ENCODE measurements at places on chromosomes 4 and X.

DNA sequence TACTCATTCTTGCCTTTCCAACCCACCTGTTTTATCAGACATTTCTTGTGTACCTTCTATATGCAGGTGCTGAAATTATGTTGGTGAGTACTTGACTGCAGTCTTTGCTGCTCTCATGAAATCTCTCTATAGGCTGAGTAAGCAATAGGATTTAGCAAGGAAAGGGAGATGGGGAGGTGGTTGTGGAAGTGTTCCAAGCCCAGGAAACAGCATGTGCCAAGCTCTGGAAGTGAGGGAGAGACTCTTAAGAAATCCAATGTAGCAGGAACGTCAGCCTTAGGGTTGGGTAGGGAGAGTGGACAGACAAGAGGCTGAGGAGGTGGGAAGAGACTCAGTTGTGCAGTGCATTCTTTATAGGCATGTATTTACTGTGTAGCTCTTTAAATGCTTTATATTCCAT is 5.6 kb downstream of the SEPTIN11 start:
- DNase-seq, result no peak

GRCh38 chrX:69131886-69132285 is 33.4 kb downstream of the PJA1 start:
- DNase-seq, result no peak

DNA sequence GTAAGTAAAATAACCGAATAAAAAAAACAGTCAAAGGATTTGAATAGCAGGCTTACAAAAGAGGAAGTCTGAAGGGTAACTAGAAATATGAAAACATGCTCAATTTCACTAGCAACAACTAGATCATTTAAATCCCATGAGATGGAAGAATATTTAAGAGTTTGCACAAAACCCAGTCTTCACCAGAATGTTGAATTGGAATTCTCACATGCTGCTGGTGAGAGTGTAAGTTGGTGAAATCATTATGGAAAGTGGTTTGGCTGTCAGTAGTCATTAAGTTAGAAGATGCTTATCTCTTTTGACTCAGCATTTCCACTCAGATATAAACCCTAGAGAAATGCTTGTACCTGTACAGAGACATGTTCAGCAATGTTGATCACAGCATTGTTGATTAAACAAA is 110.1 kb downstream of the PGRMC2 start:
- DNase-seq, result no peak

GRCh38 chrX:7112071-7112470 is 35.4 kb upstream of the STS start:
- no peak for DNase-seq

Measured in mesothelial cell of epicardium (in vitro differentiated cells).